Natural killer cell treated with Interleukin-12 subunit alpha and Interleukin-12 subunit beta and Interleukin-15 and Interleukin-18, amount 100 ng/mL, for 72 hours (primary cell): ENCODE measurements at places on chromosomes 6 and 20.

GRCh38 chr6:53326372-53327016 is 22.3 kb downstream of the ELOVL5 start:
- DNase-seq, result no peak

- no peak for DNase-seq
Observed at GRCh38 chr6:39470506-39470905, 148.0 kb upstream of the KCNK16 start.

- DNase-seq, result no peak
Observed at GRCh38 chr6:129073691-129074395, 190.9 kb downstream of the LAMA2 start.

- no peak for DNase-seq
Observed at GRCh38 chr6:150813993-150814359, 51.5 kb upstream of the MTHFD1L start.

DNA sequence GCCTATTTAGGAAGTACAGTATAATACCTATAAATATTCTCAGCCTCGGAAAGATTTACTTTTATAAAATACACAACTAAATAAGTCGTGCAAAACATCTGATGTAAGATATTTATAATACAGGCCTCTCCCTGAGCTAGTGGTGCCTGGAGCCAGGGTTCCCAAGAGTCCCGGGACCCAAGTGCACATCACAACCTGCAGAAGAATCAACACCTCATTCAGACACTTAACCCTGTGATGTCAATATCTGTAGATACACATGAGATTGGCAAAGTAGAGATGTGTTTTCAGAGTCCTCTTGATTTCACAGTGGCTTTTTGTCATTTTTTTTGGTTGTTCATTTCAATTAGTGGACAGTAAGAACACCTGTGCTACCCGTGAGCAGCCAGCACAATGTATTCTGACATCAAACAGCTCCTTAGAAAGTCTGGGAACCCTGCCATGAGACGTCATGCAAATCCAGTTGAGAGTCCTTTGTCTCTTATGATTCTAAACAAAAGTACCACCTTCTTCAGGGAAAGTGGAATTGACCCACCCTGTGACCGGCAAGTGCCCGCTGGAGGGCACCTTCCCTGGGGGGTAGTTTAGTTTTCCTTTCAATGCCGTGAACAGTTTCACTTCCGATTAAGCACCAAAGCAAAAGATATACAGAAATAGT is 101.6 kb downstream of the DACT2 start:
- DNase-seq, result peak; percentile 31

- DNase-seq, result peak; percentile 75
Observed at GRCh38 chr20:51528263-51529027, 14.1 kb downstream of the NFATC2 start.

- DNase-seq, result no peak
Observed at GRCh38 chr20:460707-461106, 1.6 kb downstream of the TBC1D20 start.

GRCh38 chr6:2385471-2385983 is 140.1 kb upstream of the GMDS start:
- no peak for DNase-seq

- DNase-seq, result no peak
Observed at GRCh38 chr6:45972795-45973503, 42.7 kb downstream of the CLIC5 start.

DNA sequence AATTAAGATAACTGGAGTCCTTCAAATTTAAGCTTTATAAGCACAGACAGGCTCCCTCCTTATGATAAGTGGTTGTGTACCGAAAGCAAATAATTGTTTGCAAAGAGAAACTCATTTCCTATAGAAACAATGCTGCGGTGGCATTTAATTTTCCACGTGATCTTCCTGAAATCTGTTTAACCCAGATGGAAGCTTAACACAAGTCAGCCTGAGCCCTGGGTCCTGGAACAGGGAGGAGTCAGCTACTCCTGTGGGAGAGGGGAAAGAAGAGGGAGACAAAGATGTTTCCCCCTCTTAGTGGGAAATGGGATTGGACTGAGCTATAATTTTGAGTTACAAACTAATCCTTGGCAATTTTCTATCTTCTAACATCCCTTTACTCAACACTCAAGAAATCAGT is 136.5 kb downstream of the ELOVL4 start:
- DNase-seq, result no peak

GRCh38 chr20:3192226-3193015 is 12.1 kb downstream of the DDRGK1 start:
- no peak for DNase-seq

- no peak for DNase-seq
Observed at GRCh38 chr6:149323925-149324324, 6.4 kb downstream of the TAB2 start.

DNA sequence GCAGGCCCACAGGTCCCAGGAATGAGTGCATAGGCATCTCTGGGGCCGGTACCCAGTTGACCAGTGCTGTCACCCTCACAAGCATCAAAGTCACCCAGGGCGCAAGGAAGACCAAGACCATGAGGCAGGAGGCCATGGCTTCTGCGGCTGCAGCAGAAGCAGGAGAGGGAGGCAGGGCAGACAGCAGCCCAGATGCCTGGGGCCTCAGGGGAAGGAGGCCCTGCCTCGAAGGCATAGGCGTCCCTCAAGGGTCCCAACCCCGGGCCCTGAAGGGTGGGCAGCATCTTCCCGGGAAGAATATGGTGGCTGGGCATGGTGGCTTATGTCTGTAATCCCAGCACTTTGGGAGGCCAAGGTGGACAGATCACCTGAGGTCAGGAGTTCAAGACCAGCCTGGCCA is 3.0 kb downstream of the FAM209A start:
- no peak for DNase-seq

DNA sequence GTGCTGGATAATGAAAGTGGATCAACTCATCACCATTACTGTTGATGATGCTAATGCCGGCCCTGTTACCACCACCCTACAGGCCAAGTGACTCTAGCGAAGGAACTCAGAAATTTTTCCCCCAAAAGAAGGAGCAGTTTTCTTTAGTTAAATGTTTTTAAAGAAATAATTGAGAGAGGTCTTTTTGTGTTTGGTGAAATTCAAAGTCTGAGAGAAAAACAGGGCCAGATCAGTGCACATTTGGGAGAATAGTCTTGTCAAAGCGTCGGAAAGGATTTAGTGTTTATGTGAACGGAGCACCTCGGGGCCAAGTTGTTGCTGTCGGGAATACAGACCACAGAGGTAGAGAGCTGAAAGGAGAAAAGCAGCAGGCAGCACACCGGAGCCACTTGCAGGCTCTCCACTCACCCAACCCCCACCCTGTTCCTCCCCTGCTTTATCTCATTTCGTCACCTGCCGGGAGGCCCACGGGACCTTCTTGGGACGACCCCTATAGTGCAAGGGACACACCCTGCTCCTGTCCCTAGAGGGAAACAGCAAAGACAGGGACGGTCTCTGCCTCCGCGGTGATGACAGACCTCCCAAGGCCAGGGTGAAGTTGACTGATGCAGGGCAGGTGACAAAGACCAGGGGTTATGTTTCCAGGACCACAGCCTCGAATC is 6.8 kb downstream of the TFAP2B start:
- DNase-seq, result no peak

GRCh38 chr6:169445227-169445626 is 191.6 kb upstream of the THBS2 start:
- no peak for DNase-seq

GRCh38 chr6:166443166-166443565 is 60.4 kb upstream of the MPC1 start:
- DNase-seq, result no peak

DNA sequence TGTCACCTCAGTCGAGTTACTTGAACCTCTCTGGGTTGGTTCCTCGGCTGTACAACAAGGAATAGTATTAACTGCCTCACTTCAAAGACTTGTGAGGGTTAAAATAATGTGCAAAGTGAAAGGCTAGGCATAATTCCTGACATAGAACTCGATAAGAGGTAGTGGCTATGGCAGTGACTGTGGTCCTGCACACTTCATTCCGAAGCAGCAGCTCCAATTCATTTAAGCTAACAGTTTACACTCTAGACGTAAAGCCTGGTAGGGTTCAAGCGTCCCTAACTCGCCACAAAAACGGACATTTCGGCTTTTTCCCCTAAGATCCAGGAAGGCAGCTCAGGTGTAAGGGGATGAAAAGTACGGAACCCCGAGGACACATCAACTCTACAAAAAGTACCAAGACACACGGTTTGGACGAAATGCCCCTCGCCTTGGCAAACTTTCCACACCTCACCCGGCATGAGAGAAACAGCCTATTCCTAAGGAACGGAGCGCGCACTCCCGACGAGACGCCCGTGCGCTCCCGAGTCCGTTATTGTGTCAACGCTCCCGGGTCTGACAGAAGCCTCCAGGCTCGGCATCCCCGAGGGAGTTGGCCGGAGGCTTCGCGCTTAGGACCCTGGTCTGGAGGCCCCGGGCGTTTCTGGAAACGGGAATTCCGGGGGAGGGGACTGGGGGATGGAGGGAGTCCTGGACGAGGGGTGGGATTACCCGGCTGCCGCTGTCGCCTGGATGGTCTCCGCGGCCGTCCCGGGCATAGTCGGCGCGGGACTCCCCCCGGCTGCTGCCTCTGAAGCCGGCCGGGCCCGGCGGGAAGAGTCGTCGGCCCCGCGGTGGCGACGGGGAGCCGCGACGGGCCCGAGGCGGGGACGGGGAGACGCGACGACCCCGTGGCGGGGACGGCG is 937 bp downstream of the ZNF318 start:
- no peak for DNase-seq

DNA sequence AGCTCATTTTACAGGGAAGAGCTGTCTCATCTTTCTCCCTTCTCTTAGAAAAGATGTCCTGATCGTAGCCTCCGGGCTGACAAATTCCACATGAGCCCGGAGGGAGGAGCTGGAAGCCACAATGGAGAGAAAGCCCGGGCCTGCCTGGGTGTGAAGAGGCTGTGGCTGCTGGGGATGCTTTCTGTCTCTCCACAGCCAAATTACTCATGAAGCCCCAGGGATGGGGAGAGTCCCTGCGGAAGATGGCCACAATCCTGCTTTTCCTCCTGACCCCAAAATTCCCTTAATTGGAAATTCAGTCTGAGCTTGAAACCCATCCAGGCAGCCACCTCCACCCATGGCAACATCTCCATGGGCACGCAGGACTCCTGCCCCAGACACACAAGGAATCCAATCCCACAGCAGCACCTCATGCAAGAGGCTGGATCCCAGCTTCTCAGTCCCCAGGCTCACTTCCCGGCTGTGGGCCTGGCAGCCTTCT is 32.4 kb downstream of the JPH2 start:
- no peak for DNase-seq

GRCh38 chr6:108677894-108678293 is 117.2 kb downstream of the FOXO3 start:
- DNase-seq, result no peak

DNA sequence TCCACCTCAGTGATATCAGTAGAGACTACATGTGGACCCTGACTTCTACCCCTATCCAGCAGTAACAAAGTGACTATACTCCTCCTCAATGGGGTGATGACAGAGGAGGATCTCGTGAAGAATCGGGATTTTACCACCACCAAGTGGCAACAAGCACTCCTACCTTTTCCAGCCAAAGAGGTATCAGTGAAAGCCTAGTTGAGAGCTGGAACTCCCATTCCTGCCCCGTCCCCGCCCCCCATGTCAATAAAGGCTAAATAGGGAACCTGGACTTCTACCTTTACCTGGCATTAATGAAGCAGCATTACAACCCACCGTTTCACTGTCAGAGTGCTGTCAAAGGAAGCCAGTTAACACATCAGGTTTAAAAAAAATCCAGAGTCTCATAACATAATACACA is 45.3 kb downstream of the RNF24 start:
- DNase-seq, result no peak

GRCh38 chr20:7770578-7770977 is 169.7 kb downstream of the HAO1 start:
- DNase-seq, result no peak

- DNase-seq, result no peak
Observed at GRCh38 chr6:96066376-96066775, 50.6 kb downstream of the FUT9 start.

GRCh38 chr20:17875981-17876385 is 92.6 kb downstream of the SNX5 start:
- no peak for DNase-seq

- no peak for DNase-seq
Observed at GRCh38 chr6:37587866-37588734, 88.4 kb upstream of the CCDC167 start.

DNA sequence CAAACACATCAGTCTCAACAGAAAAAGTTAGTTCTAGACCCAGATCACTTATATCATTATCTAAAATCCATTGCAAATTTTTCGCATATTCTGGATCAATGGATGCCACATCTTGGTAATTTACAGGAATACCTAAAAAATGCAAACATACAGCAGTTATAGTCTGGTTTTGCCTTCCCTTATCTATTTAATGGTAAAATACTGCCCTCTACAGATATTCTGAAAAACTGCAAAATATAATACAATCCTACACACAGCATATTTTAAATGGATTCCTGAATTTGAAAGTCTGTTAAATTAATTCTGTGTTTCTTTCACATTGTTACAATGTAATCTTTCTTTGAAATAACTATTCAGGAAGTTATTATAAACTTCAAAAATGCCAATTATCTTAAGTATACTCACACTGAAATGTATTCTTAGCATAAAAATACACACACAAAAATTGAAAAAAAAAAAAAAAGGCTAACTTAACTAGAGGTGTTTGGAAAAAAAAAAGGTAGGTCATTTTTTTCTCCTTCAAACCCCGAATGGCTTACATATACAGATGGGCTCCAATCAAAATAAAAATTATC is 88.4 kb downstream of the HACE1 start:
- DNase-seq, result no peak

- DNase-seq, result no peak
Observed at GRCh38 chr6:73028124-73028766, 197.1 kb downstream of the KHDC1L start.

DNA sequence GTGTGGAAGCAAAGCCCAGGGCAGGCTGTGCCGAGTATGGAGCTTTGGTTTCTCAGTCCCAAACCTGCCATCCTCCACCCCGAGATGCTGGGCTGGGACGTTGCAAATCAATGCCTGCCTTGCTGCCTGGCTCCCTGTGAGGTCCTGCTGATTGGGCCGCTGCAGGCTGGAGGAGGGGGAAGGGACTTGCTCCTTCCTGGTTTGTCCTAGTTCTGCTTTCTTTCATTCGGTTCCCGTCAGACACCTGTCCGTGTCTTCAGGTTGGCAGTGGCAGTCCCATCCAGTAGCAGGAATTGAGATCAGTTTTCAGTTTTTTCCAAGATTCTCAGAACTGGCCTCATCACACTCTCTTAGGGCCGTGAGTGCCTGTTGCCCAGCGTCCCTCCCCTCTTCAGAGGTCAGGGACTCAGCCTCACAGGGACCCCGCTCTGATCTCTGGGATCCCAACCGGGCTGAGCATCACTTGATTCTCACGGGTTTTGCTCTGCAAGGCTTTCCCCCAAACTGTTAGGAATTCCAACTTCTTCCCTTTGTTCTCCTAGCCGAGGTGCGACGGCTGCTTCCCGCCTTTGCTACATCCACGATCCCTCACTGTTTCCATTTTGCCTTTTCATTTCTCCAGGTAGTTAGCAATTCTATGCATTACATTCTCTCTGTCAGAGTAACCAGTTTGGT is 24.2 kb upstream of the TAGAP start:
- no peak for DNase-seq

DNA sequence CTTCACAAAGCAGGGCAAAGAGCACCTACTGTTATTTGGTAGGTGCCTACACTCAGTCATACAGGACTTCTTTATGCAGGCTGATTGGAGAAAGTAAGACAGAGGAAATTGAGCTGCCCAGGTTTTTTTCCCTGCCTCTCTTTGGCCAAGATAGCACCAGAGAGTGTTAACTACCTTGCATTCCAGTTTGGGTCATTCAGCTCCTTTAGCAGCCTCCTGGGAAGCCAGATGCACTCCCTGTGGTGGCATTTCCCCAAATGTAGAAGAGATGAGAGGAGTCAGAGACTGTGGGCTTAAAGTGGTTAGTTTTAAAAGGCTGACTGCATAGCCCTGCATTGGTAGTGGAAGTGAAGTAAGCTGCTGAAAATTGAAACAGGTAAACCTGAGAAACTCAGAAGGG is 358.4 kb downstream of the BCKDHB start:
- DNase-seq, result no peak
